ENCODE measurements at places on chromosomes 6 and 20.
A peak's percentile ranks its signal among the peaks of the same experiment; 100 is the strongest.

- DNase-seq = no peak
These were observed 37.3 kb upstream of the PLCG1 start for GRCh38 chr20:41100001-41100480.

DNA sequence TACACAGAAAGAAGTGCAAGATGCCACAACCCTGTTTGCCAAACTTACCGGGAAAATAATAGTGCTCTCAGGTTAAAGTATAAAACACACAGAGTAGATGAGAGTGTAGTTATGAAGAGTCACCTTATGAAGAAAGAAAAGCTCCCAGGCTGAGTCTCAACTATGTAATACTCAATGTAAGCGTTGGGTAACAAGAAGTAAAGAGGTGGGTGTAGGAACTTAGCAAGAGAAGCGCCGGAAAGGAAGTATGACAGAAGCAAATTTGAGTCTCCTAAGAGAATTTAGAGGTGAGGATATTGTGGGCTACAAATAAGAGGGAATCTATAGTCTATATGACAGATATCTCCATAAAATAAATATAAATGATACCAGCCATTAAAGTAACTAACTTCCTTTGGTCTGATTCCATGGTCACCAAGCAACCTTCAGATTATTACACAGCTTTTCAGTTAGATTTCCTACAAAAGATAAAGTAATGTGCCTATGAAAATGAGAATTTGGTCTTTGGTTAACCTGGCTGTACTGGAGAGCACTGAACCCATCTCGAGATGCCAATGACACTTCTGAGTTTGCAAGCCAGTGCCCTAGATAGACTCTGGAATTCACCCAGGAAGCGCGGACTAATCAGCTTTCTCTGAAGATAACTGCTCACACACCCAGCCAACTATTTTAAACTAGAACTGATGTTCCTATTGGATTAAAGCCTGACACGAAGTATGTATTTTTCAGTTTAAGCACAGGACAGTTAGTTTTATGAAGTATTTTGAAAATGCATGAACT is 1.8 kb downstream of the TUBE1 start:
- DNase-seq = no peak

- DNase-seq = no peak
These were observed 61.4 kb downstream of the DNAH8 start for GRCh38 chr6:38776515-38776914.

GRCh38 chr6:139841794-139842215 is 467.4 kb upstream of the CITED2 start:
- no peak for DNase-seq

GRCh38 chr20:21214431-21214830 is 88.5 kb downstream of the KIZ start:
- no peak for DNase-seq

DNA sequence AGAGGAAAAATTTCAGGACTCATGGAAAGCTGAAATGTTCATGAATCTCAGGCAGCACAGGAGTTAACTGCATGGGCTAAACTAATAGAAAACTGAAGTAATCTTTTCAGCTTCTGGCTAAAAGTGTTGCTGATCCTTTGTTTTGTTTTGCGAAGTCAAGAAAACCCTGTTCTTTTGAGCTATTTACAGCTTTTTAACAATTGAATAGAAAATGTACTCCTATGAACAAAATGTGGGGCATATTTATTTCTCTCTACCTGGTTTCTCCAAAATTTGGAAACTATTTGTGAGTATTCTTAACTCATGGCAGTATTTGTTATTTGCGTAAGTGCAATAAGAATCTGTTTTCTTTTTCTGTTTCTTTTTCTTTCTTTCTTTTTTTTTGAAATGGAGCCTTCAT is 818.8 kb upstream of the CITED2 start:
- no peak for DNase-seq

DNA sequence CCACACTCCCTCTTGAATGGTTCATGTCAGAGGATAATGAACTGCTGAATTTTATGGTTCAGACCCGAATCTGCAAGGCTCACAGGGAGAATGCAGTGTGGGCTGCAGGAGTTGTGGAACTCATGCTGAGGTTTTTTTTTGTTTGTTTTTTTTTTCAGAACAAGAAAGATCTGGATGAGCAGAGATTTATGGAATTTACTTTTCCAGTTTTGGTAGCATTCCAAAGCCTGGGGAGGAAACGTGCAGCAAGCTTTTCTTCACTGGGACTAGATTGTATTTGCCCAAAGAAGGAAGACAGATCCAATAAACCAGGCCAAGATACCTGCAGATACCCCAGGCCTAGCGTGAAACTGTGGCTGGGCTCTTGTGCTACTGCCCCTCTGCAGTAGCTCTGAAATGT is 223.9 kb upstream of the TAB2 start:
- peak; percentile 62 for DNase-seq

DNA sequence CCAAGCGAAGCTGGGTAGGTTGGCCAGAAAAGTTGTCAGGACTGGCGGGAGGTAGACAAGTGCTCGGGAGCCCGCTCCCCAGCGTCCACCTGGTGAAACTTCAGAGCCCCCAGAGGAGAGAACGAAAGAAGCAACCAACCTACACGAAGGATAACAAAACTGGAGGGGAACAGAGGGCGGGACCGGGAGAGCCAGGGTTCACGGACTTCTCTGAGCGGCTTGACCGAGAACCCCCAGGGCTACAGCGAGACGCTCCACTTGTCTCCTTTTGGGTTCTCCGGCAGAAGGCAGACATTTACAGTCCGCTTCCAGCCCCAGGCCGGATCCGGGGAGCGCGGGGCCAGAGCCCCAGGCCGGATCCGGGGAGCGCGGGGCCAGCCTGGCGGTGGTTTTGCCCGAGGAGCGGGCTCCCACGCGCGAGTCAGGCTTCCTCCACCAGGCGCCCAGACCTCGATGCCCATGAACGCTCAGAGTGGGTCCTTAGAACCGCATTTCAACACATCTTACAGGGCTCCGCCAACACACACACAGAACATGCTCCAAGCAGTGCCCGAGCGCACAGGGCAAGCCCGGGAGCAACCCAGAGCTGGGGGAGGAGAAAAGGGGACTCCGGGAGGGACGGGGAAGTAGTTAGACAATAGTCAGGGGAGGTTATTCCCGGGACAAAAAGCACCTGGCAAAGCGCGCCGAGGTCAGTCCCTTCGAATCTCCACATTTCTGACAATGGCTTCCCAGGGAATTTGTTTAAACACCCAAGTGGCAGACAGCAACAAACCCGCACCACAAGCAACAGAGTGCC is 1.1 kb downstream of the PTPRK start:
- DNase-seq = no peak

GRCh38 chr6:167442796-167443680 is 118.2 kb downstream of the TTLL2 start:
- no peak for DNase-seq

DNA sequence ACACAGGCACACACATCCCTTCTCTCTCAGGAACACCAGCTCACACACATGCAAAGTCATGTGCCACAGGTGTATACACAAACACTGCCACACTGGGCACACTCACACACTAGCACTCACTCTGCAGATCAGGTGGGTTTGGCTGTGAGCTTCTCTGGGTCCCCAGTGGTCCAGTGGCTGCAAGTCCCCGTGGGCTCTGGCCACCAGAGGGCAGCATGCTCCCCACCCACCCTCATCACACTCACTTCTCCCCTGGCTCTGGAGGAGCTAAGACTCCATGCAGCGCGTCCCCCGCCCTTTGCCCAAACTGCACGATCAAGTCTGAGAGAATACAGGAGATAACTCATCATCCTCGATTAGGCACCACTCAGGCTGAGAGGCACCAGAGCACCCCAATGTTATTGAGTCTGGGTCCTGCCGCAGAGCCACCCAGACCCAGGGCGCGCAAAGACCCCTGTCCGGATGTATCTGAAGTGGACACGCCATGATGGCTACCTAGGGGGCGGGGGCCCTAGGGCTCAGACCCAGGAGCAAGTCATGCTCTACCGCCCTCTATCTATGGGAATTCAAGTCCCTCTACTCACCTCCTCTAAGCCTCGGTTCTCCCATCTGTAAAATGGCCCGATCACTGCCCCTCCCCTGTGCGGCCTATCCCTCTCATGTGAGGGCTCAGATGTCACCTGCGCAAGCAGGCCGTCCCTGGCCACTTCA is 90.5 kb downstream of the GRM4 start:
- peak; percentile 11 for DNase-seq

- no peak for DNase-seq
These were observed 4.5 kb downstream of the TREML4 start for GRCh38 chr6:41232667-41233066.

- no peak for DNase-seq
These were observed 179.8 kb upstream of the RIMS1 start for GRCh38 chr6:71706523-71706922.

Data from fibroblast of skin of left biceps (primary cell).